ENCODE measurements at places on chromosomes 12 and 14. TPM values are rescaled to one million over a fixed set of nuclear protein-coding genes. Genes with fewer than 3 reads are reported as not detected.
A peak's percentile ranks its signal among the peaks of the same experiment; 100 is the strongest.

DNA sequence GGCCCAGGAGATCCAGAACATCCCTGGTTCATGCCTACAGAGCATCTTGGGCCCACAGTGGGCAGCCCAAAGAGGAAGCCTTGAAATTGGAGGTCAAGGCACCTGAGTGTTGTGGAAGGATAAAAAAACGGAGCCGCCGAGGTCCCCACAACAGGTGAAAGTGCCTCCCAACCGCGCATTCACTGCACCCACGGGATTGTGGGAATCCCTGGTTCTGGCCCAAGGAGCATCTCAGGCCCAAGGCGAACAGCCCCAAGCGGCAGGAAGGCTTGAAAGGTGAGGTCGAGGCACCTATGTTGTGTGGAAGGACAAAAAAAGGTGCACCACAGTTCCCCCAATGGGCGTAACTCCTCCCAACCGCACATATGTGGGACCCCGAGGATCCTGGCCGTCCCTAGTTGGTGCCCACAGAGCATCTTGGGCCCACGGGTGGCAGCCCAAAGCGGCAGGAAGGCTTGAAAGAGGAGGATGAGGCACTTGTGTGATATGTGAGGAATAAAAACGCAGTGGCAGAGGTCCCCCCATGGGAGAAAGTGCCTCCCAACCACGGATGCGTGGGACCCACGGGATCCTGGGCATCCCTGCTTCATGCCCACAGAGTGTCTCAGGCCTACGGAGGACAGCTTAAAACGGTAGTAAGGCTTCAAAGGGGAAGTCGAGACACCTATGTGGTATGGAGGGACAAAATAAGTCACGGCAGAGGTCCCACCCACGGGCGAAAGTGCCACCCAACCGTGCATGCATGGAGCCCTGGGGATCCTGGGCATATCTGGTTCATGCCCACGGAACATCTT, 583.9 kb downstream of the ALG10 start:
- H3K4me1 ChIP-seq, result no peaks in the 10 kb centered on the region
- no peaks in the 10 kb centered on the region for H3K36me3 ChIP-seq
- DNase-seq, result peak; percentile 58
- H3K4me3 ChIP-seq, result no peak overlapping the region

GRCh38 chr12:76010732-76011458, 20.7 kb downstream of the PHLDA1 start:
- peak overlapping the region; percentile 32 for H3K27ac ChIP-seq
- H3K36me3 ChIP-seq, result no peaks in the 10 kb centered on the region
- peaks cover 11% of the 10 kb centered on the region for H3K4me1 ChIP-seq
- no peak overlapping the region for H3K4me3 ChIP-seq
- no peaks in the 10 kb centered on the region for H3K27me3 ChIP-seq
- DNase-seq, result peak; percentile 50

Gene ACOT6
- total RNA-seq, result not detected

- H3K27ac ChIP-seq, result no peak overlapping the region
- H3K4me1 ChIP-seq, result no peaks in the 10 kb centered on the region
- H3K36me3 ChIP-seq, result no peaks in the 10 kb centered on the region
- H3K4me3 ChIP-seq, result no peak overlapping the region
- no peak for DNase-seq
Observed at GRCh38 chr14:100708425-100709288, 18.0 kb upstream of the DLK1 start.

GRCh38 chr12:50018968-50019367, 6.3 kb downstream of the RACGAP1 start:
- peak overlapping the region; percentile 75 for H3K27ac ChIP-seq
- H3K4me1 ChIP-seq, result peaks cover 42% of the 10 kb centered on the region
- DNase-seq, result no peak
- no peak overlapping the region for H3K4me3 ChIP-seq
- peaks cover 4% of the 10 kb centered on the region for H3K36me3 ChIP-seq
- H3K27me3 ChIP-seq, result no peaks in the 10 kb centered on the region

GRCh38 chr12:8698132-8698851, 501 bp downstream of the RIMKLB start:
- H3K27ac ChIP-seq, result peak overlapping the region; percentile 65
- H3K4me3 ChIP-seq, result peak overlapping the region; percentile 92
- DNase-seq, result peak; percentile 92
- H3K27me3 ChIP-seq, result no peaks in the 10 kb centered on the region
- peaks cover 5% of the 10 kb centered on the region for H3K36me3 ChIP-seq

Gene IL31
- not detected for total RNA-seq

Gene DHRS2
- total RNA-seq, result 0.29 TPM

Gene STON2
- total RNA-seq, result 49.6 TPM

- H3K27ac ChIP-seq, result no peak overlapping the region
- H3K4me1 ChIP-seq, result no peaks in the 10 kb centered on the region
- no peak for DNase-seq
- H3K27me3 ChIP-seq, result no peaks in the 10 kb centered on the region
- H3K4me3 ChIP-seq, result no peak overlapping the region
- H3K36me3 ChIP-seq, result no peaks in the 10 kb centered on the region
Observed at GRCh38 chr14:99023371-99023770, 248.6 kb downstream of the BCL11B start.

DNA sequence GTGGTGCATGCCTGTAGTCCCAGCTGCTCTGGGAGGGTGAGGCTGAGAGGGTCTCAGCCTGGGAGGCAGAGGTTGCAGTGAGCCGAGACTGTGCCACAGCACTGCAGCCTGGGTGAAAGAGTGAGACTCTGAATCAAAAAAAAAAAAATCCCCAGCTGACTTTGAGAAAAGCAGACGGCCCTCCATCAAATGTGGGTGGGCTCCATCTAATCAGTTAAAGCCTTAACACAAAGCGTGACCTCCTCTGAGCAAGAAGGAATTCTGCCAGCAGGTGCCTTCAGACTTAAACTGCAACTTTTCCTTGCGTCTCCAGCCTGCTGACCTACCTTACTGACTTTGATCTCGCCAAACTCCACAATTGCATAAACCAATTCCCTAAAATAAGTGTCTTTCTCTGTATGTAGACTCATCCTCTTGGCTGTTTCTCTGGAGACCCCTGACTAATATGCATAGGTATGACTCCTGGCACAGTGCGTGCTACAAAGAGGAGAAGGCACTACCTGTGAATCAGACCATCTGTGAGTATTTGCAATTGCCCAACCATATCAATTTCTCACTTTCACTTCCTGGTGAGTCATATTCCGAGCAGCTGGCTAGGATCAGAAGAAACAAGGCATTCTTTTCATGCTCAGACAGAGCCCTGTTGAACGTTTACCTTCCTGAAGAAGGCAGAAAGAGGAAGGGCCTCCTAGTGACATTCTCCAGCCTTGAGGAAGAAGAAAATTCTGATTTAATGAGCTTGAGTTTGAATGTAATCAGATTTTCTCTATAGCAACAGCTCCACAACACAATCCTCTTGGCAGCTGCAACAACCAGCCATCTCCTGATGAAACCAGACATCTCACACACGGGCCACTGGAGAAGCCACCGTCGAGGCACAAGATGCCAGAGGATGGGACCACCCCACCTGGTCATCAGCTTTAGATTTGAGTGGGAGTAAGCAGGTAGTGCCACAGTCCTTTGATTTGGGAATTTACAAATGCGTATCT, 54.3 kb downstream of the CLMN start:
- no peaks in the 10 kb centered on the region for H3K36me3 ChIP-seq
- H3K4me1 ChIP-seq, result peaks cover 16% of the 10 kb centered on the region
- DNase-seq, result peak; percentile 78
- H3K27me3 ChIP-seq, result no peaks in the 10 kb centered on the region
- peak overlapping the region; percentile 27 for H3K4me3 ChIP-seq
- H3K27ac ChIP-seq, result peak overlapping the region; percentile 27

GRCh38 chr14:81170829-81171195, 49.9 kb downstream of the GTF2A1 start:
- H3K27me3 ChIP-seq, result no peaks in the 10 kb centered on the region
- peaks cover 21% of the 10 kb centered on the region for H3K4me1 ChIP-seq
- no peak overlapping the region for H3K27ac ChIP-seq
- H3K4me3 ChIP-seq, result peak overlapping the region; percentile 81
- H3K36me3 ChIP-seq, result no peaks in the 10 kb centered on the region

Gene DEGS2
- total RNA-seq, result 0.29 TPM

Measured in osteoblast (primary cell).